ENCODE measurements at places on chromosomes 1 and 21. TPM values are rescaled to one million over a fixed set of nuclear protein-coding genes. Genes with fewer than 3 reads are reported as not detected.

TMEM54 gene
- 8.4 TPM for polyA plus RNA-seq

KCNK2 gene
- 0.06 TPM for polyA plus RNA-seq

ANGEL2 gene
- polyA plus RNA-seq = 20.0 TPM

GBP1 gene
- polyA plus RNA-seq = 10.2 TPM

OLIG2 gene
- polyA plus RNA-seq = not detected

DNA sequence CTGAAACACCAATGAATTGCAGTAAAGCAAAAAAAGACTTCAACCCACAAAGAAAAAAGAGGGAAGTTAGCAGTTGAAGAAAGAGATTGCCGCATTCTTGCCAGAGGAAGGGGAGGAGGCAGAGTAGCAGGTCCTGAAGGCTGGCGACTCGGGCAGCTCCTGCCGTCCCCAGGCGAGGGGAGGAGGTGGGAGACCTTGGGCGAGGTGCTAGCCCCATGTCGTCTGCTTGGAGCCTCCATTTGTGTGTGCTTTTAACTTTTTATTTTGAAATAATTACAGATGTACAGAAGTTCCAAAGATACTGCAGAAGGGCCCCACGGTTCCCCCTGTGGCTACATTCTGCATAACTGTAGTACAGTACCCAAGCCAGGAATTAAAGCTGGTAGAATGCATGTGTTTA, 6.7 kb downstream of the TRPM2 start:
- DNase-seq = no peak

DNA sequence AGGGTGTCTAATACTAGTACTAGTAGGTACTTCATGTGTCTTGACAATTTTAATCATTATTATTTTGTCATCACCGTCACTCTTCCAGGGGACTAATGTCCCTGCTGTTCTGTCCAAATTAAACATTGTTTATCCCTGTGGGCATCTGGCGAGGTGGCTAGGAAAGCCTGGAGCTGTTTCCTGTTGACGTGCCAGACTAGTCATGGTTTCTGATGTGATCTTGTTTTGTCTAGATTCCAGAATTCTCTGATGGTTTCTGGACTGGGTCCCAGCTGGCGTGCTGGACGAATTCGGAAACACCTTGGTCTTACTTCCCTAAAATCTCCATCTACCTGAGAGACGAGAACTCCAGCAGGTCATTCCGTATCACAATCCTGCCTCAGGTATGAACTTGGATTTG, 66.1 kb upstream of the FAM3B start:
- no peak for DNase-seq

- DNase-seq = no peak
Measured at GRCh38 chr1:155160128-155160527, 13.0 kb downstream of the KRTCAP2 start.

DNA sequence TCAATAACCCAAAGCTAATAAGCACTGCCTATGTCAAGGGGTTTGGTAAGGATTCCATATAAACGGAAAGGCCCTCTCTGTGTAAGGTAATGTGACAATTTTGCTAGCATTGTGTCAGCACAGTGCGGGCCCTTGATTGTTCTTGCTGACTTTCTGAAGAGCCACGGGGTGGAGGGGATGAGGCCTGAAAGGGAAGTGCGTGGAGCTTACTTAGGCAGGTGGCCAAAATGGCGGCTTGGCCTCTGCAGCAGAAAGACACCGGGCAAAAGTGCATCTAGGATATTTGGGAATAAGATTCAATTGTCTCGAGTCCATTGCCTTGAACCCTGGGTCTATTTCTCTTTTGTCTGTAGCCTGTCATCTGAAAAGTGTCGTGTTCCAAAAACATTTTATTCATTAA, 114.3 kb downstream of the TGFB2 start:
- DNase-seq = peak; percentile 66

DNA sequence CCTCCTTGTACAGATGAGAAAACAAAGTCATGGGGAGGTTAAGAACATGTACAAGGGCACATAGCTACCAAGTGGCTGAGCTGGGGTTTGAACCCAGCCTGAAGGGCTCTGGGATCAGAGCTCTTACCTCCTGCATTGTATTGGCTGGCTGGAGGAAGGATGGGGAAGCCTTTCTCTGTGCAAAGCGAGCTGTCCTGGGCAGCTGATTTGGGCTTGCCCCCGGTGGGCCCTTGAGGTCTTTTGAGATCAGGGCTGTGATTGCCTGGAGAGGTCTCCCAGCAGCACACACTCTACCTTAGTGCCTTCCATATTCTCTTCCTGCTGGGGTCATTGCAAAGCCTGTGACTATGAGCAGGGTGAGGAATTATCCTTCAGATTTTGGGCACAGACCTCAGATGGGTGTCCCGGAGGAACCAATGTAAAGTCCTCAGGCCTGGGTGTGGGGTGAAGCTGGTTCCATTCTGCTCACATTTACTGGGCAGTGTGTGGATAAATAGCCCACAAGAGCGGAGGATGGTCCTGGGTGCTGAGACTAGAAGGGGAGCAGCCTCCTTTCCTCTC, 53.3 kb upstream of the EPS8L3 start:
- no peak for DNase-seq

- no peak for DNase-seq
Measured at GRCh38 chr1:225415307-225415706, 12.5 kb downstream of the LBR start.

DNA sequence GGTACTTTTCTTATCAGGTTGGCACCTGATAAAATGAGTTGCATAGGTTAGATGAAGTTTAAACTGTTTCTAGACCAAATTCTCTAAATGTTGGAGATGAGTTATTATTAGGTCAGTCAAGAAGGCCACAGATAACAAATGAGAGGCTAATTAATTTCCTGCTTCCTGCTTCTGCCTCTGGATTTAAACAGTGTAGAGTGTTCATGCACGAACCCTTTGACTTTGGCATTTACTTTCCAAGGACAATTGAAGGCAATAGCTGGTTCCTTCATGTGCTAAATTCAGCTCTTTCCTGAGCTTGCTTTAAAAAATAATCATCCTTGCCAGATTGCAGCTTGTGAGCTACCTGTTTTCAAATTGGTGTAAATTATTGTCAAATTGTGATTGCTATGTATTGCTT, 80.6 kb downstream of the RASAL2 start:
- DNase-seq = no peak

GRCh38 chr1:157671895-157672294, 28.7 kb downstream of the FCRL3 start:
- no peak for DNase-seq

DNA sequence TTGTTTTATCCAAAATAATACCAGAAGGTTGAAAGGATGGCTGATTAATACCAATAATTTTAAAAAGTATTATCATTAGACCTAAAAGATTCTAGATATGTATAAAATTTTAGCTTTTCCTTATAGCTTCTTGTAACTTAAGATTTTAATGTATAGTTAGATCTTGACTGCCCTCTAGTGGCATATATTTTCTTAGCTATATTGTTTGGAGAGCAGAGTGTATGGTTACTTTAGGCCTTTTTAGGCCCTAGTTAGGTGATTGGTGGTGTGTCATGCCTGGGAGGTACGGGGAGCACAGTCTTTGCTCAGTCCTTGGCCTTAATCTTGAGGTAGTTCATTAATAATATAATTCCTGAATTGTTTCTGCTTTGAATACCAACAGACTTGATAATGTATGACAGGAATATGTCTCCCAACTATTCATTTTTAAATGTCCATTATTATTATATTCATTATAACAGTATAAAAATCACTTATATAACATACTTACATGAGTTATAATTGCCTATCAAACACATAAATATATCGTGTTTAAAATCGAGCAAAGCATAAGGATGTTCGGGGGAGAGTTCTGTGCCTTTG, 328.4 kb downstream of the ZP4 start:
- DNase-seq = no peak

DNA sequence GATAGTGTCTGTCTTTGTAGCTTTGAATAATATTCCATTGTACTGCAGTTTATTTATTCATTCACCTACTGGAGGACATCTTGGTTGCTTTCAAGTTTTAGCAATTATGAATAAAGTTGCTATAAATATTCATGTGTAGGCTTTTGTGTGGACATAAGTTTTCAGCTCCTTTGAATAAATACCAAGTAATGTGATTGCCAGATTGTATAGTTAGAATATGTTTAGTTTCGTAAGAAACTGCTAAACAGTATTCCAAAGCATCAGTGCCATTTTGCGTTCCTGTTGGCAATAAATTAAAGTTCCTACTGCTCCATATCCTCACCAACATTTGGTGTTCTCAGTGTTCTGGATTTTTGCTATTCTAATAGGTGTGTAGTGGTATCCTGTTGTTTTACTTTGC, 311.7 kb upstream of the FMN2 start:
- no peak for DNase-seq

GRCh38 chr1:10378081-10378841, 20.6 kb upstream of the PGD start:
- peak; percentile 24 for DNase-seq

GRCh38 chr1:154479764-154480421, 22.1 kb upstream of the TDRD10 start:
- DNase-seq = peak; percentile 79

DNA sequence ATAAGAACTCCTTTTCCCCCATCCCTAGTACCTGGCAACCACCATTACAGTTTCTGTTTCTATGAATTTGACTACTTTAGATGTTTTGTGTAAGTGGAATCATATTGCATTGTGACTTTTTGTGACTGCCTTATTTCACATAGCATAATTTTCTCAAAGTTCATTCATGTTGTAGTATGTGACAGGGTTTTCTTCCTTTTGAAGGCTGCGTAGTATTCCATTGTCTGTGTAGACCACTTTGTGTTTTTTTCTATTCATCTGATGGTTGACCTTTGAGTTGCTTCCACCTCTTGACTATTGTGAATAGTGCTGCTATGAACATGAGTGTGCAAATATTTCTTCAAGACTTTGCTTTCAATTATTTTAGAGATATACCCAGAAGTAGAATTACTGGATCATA, 225.8 kb upstream of the L1TD1 start:
- no peak for DNase-seq

DNA sequence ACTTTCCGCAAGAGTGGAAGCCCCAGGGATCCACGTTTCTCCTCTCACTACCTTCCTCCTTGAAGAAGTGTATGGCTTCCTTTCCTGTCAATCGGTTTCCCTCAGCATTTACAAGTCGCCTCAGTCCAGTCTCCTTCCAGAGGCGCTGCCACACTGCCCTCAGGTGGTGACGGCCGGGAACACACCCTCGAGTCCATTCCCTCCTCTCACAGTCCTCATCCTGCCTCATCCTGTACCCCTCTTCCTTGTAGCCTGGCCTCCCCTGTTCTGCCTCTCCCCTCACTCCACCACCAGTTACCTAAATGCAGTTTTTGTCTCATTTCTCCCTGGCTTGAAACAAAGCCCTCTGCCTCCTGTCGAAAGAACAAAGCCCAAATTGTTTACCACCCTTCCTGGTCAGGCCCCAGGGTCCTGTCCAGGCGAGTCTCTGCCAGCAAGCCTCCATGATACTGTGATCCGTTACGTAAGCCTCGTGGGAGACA, 23.2 kb upstream of the LSM10 start:
- DNase-seq = peak; percentile 91

- no peak for DNase-seq
Measured at GRCh38 chr1:63326106-63326472, 3.7 kb downstream of the FOXD3 start.

DNA sequence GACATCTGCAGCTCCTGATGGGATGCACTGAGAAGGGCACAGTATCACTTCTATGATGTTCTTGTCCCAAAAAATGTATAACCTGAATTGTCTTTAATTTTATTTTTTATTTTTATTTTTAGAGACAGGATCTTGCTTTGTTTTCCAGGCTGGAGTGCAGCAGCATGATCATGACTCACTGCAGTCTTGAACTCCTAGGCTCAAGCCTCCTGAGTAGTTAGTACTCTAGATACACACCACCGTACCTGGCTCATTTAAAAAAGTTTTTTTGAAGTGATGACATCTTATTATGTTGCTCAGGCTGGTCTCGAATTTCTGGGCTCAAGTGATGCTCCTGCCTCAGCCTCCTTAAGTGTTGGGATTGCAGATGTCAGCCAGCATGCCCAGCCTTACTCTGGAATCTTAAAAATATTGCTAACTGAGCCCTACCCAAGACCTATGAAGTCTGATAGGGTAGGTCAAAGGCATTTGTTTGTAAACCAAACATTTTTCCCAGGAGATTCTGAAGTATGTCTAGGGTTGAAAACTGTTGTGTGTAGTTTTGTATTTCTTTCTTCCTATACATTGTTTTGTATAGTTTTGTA, 68.9 kb downstream of the ATF6 start:
- DNase-seq = no peak

DNA sequence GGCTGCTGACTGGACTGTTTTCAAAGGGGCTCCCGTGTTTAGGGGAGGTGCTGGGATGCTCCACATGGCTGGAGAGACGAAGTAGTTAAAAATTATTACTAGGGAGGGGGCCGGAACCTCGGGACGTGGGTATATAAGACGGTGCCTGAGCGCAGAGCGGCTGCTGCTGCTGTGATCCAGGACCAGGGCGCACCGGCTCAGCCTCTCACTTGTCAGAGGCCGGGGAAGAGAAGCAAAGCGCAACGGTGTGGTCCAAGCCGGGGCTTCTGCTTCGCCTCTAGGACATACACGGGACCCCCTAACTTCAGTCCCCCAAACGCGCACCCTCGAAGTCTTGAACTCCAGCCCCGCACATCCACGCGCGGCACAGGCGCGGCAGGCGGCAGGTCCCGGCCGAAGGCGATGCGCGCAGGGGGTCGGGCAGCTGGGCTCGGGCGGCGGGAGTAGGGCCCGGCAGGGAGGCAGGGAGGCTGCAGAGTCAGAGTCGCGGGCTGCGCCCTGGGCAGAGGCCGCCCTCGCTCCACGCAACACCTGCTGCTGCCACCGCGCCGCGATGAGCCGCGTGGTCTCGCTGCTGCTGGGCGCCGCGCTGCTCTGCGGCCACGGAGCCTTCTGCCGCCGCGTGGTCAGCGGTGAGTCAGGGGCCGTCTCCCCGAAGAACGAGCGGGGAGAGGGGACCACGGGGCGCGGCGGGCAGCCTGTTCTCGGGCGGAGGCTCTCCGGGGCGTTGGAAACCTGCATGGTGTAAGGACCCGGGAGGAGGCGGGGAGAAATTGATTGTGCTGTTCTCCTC, at the start of gene CHODL:
TSS of gene CHODL (plus strand) at position 163 of the 793 bp plus-strand sequence. CDS start at position 554, 391 bp downstream.
- DNase-seq = no peak

DNA sequence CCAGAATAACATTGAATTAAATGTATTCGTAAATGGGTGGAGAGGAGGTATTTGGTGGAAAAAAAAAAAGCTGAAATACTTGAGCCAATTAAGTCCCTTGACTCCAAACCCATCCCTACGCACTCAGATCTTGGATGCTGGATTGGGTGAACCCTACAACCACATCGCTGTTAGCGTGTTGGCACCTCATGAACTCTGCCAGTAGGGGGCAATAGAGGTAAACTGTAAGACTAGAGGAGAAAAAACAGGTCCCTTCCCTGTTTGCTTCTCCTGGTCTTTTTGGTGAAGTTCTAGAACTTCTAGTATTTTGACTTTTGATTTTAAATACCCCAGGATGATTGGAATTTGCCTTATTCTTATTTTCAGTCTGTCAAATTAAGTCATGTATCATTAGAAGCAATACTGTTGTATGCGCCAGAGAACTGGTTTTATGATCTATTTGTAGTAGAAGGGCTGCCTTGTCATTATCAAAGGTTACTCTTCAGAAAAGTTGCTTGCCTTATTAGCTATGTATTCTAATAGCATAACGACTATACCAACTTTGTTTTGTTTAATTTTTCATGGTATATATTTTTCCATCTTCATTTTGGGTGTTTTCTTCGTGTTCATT, 1.9 kb upstream of the OR13G1 start:
- no peak for DNase-seq
